ENCODE measurements at places on chromosomes 3 and 15. TPM values are rescaled to one million over a fixed set of nuclear protein-coding genes. Genes with fewer than 3 reads are reported as not detected.
A peak's percentile ranks its signal among the peaks of the same experiment; 100 is the strongest.

The NR2E3 gene
- 0.25 TPM for polyA plus RNA-seq

GRCh38 chr15:56105855-56106254 is 112.4 kb upstream of the NEDD4 start:
- DNase-seq = peak; percentile 27

The PGBD4 gene
- 0.27 TPM for polyA plus RNA-seq

- DNase-seq = no peak
Observed at GRCh38 chr3:66362541-66362941, 138.3 kb downstream of the LRIG1 start.

- DNase-seq = no peak
Observed at GRCh38 chr3:43128464-43128863, 22.6 kb upstream of the POMGNT2 start.

DNA sequence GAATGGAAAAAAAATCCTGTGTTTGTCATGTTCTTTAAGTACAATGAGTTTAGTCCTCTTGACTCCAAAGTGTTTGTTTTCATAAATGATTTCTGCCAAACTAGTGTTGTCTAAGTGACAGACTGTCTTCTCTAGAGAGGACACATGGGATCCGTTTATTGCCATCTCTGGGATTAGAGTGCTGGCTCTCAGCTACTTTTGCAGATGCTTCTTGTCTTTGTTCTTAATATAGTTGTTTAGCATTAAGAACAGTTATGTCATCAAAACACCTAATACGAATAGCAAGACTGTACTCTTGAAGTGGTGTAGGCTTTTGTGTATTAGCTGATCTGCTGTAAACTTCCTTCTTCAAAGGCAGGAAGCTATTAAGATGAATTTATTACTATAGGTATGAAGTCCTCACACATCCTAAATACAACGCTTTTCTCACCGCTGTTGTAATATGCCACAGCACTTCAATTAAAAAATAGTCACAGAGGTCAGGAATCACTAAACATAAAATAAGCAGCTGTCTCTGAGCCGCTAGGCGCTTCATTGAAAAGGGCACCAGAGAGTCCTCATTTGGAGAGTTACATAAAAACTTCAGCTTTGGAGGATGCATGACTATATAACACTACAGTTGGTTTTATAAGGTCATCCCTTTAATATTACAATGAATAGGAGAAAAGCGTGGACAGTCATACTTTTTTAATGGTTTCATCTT is 128.3 kb upstream of the ZNF385D start:
- no peak for DNase-seq

- DNase-seq = peak; percentile 12
Observed at GRCh38 chr3:84547971-84548970, 410.5 kb upstream of the CADM2 start.

The SLC7A14 gene
- 1.0 TPM for polyA plus RNA-seq

Data from small intestine (tissue), 16 donors.